ENCODE measurements at places on chromosomes 13 and 19.

- H3K4me3 ChIP-seq, result peak overlapping the region; percentile 89
- no peak for DNase-seq
- peaks cover 19% of the 10 kb centered on the region for H3K4me1 ChIP-seq
Measured at GRCh38 chr13:99895444-99896368, 75.9 kb downstream of the ZIC5 start.

DNA sequence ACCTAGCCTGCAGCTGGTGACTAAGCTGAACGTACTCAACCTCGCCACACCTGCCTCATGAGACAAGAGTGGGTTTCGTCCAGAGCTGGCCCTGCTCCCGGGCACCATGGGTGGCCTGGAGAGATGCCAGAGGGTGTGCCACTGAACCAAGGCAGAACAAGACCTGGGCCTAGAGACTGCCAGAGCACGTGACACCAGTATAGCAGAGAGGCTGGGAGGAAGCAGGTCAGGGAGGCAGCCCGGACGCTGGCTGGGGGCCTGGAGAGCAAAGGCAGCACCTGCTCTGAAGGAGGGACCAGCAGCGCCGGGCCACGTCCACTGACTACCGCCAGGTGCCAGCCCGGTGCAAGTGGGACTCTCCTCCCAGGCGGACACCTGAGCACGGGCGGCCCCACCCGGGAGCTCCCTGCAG is 7.3 kb upstream of the C13orf46 start:
- H3K27me3 ChIP-seq, result peaks cover 39% of the 10 kb centered on the region
- H3K4me3 ChIP-seq, result no peak overlapping the region
- no peak for DNase-seq
- peaks cover 11% of the 10 kb centered on the region for H3K36me3 ChIP-seq

- DNase-seq, result no peak
- H3K36me3 ChIP-seq, result peaks cover 40% of the 10 kb centered on the region
- peaks cover 5% of the 10 kb centered on the region for H3K4me1 ChIP-seq
- no peak overlapping the region for H3K27ac ChIP-seq
- H3K27me3 ChIP-seq, result peaks cover 2% of the 10 kb centered on the region
- no peak overlapping the region for H3K4me3 ChIP-seq
Measured at GRCh38 chr19:15357906-15358305, 21.7 kb downstream of the AKAP8 start.

GRCh38 chr13:102177431-102177830 is 224.4 kb downstream of the FGF14 start:
- no peaks in the 10 kb centered on the region for H3K4me1 ChIP-seq
- DNase-seq, result no peak
- H3K4me3 ChIP-seq, result no peak overlapping the region
- no peaks in the 10 kb centered on the region for H3K27me3 ChIP-seq
- no peak overlapping the region for H3K27ac ChIP-seq
- H3K36me3 ChIP-seq, result no peaks in the 10 kb centered on the region

- no peak overlapping the region for H3K27ac ChIP-seq
- no peaks in the 10 kb centered on the region for H3K27me3 ChIP-seq
- peaks cover 13% of the 10 kb centered on the region for H3K36me3 ChIP-seq
- peaks cover 10% of the 10 kb centered on the region for H3K4me1 ChIP-seq
- no peak overlapping the region for H3K4me3 ChIP-seq
Measured at GRCh38 chr13:52644108-52644507, 1.9 kb downstream of the HNRNPA1L2 start.

GRCh38 chr13:75469047-75469446 is 12.9 kb downstream of the TBC1D4 start:
- no peak for DNase-seq
- no peak overlapping the region for H3K27ac ChIP-seq
- no peaks in the 10 kb centered on the region for H3K4me1 ChIP-seq
- no peak overlapping the region for H3K4me3 ChIP-seq
- H3K27me3 ChIP-seq, result peaks cover 5% of the 10 kb centered on the region

DNA sequence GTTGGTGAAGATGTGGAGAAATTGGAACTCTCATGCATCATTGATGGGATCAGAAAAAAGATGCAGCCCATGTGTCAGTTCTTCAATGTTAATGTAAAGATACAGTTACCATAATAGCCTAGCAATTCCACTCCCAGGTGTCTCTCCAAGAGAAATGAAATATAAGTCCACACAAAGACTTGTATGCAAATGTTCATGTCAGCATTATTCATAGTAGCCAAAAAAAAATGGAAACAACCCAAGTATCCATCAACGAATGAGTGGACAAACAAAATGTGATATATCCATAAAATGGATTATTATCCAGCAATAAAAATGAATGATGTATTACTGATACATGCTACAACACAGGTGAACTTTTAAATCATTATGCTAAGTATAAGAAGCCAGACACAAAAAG is 38.7 kb downstream of the CCDC70 start:
- H3K27ac ChIP-seq, result no peak overlapping the region
- DNase-seq, result no peak
- H3K36me3 ChIP-seq, result no peaks in the 10 kb centered on the region
- peaks cover 11% of the 10 kb centered on the region for H3K27me3 ChIP-seq

- DNase-seq, result no peak
- H3K4me3 ChIP-seq, result no peak overlapping the region
- no peaks in the 10 kb centered on the region for H3K36me3 ChIP-seq
Measured at GRCh38 chr13:33445024-33445423, 159.5 kb upstream of the STARD13 start.

- peaks cover 18% of the 10 kb centered on the region for H3K4me1 ChIP-seq
- peak within 1 kb of the TSS; percentile 85 for H3K4me3 ChIP-seq
- no peaks in the 10 kb centered on the region for H3K36me3 ChIP-seq
- no peaks in the 10 kb centered on the region for H3K27me3 ChIP-seq
- H3K27ac ChIP-seq, result peak within 1 kb of the TSS; percentile 93
Measured at GRCh38 chr13:20525601-20526544, at the start of gene CRYL1. Gene CRYL1 (minus strand): TSS chr13:20525857. CDS start chr13:20525794, 63 bp downstream.

DNA sequence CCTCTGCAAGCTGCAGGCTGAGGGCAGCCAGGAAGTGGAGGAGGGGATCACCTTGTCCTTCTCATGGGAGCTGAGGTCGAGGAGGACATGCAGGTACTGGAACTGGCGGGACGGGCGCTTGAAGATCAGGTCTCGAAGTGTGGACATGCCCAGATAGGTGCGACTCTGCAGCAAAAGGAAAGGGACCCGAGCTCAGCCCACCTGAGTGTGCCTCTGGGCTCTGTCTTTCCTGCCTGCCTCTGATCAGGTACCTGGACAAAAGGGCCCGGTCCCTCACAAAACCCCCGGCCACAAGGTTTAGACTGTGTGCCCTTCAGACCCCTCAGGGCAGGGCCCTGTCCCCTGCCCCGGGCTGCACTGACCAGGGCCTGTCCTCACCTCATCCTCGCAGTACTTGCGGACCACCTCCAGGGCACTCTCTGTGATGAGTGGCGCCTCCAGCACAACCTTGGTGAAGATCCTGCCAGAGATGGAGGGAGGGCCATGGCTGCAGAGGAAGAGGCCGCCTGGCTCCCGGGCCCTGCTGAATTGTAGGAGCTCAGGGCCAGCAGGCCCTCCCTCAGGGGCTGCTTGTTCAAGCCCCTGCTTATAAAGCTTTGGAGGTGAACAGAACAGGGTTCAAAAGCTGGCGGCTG is 12.5 kb upstream of the RSPH6A start:
- peaks cover 40% of the 10 kb centered on the region for H3K36me3 ChIP-seq
- no peak overlapping the region for H3K27ac ChIP-seq

DNA sequence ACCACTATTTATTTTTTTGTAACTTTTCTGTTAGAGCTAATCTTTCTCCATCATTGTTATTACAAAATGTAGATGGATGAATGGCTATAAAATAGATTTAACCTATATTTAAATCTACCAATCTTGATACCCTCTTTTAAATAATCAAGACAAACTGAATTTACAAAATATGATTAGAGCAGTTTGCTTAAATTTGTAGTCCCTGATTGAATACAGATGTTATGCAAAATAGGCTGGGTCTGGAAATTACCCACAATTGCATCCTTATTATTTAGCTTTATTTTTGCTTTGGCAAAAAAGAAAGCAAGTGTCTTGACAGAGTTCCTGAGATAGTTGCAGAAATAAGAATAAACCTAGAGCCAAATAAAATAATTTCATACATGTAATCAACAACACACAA is 352.8 kb downstream of the KLF12 start:
- H3K36me3 ChIP-seq, result peaks cover 25% of the 10 kb centered on the region
- H3K4me1 ChIP-seq, result peaks cover 24% of the 10 kb centered on the region
- no peak for DNase-seq
- peaks cover 2% of the 10 kb centered on the region for H3K27me3 ChIP-seq
- no peak overlapping the region for H3K4me3 ChIP-seq
- no peak overlapping the region for H3K27ac ChIP-seq

- DNase-seq, result no peak
- H3K4me3 ChIP-seq, result peak overlapping the region; percentile 83
- peaks cover 19% of the 10 kb centered on the region for H3K27me3 ChIP-seq
- no peaks in the 10 kb centered on the region for H3K36me3 ChIP-seq
- H3K4me1 ChIP-seq, result peaks cover 13% of the 10 kb centered on the region
Measured at GRCh38 chr13:20702530-20702914, 977 bp upstream of the IL17D start.

- peaks cover 2% of the 10 kb centered on the region for H3K27me3 ChIP-seq
- DNase-seq, result no peak
- no peak overlapping the region for H3K4me3 ChIP-seq
Measured at GRCh38 chr19:18975869-18976268, 34.9 kb upstream of the HOMER3 start.

DNA sequence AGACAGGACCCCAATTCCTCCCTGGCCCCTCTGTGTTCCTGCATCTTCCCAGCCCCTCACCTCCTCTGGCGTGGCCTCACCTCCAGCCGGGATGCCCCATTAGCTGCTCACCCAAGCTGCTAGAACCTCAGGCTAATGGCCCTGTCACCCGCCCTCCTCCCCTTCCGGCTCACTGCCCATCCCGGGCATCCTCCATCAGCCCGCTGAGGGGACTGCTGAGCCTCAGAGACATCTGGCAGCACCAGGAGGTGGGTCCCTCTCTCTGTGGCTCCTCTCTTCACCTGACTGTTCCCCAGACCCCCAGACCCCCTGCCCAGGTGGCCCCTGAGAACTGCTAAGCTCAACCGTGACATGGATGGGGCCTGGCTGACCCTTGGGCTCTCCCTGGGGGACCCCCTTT is 2.9 kb downstream of the FFAR1 start:
- H3K27ac ChIP-seq, result no peak overlapping the region
- DNase-seq, result no peak
- H3K27me3 ChIP-seq, result peaks cover 8% of the 10 kb centered on the region
- H3K4me3 ChIP-seq, result no peak overlapping the region
- peaks cover 34% of the 10 kb centered on the region for H3K4me1 ChIP-seq

DNA sequence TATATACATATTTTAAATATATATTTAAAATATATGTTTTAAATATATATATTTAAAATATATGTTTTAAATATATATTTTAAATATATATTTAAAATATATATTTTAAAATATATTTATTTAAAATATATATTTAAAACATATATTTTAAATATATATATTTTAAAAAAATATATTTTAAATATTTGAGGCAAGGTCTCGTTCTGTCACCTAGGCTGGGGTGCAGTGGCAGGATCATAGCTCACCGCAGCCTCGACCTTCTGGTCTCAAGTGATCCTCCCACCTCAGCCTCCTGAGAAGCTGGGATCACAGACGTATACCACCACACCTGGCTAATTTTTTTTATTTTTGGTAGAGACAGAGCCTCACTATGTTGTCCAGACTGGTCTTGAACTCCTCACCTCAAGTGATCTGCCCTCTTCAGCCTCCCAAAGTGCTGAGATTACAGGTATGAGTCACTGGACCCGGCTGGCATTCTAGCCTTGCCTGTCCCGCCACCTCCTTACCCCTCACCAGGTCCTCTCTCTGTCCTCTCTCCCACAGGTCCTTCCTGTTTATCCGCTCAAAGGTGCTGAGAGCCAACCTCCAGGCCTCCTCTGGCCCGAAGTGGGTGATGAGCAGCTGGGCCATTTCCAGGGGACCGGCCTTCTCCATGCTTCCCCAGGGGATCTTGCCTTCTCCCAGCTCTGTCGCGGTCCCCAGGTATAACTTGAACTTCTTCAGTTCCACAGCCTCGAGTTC is 564 bp downstream of the NLRP12 start:
- H3K4me1 ChIP-seq, result no peaks in the 10 kb centered on the region
- no peak overlapping the region for H3K27ac ChIP-seq
- H3K27me3 ChIP-seq, result peaks cover 8% of the 10 kb centered on the region
- H3K36me3 ChIP-seq, result no peaks in the 10 kb centered on the region
- DNase-seq, result no peak

GRCh38 chr13:99834246-99834645 is 137.3 kb downstream of the ZIC5 start:
- peaks cover 17% of the 10 kb centered on the region for H3K4me1 ChIP-seq
- H3K4me3 ChIP-seq, result no peak overlapping the region
- peaks cover 4% of the 10 kb centered on the region for H3K36me3 ChIP-seq
- no peak overlapping the region for H3K27ac ChIP-seq
- H3K27me3 ChIP-seq, result peaks cover 5% of the 10 kb centered on the region
- DNase-seq, result no peak

- H3K36me3 ChIP-seq, result no peaks in the 10 kb centered on the region
- H3K4me3 ChIP-seq, result no peak overlapping the region
- peaks cover 6% of the 10 kb centered on the region for H3K27me3 ChIP-seq
- DNase-seq, result no peak
Measured at GRCh38 chr13:50842990-50843256, 569 bp downstream of the DLEU7 start.

GRCh38 chr19:40241125-40241808 is 14.8 kb upstream of the CCNP start:
- peaks cover 6% of the 10 kb centered on the region for H3K36me3 ChIP-seq
- peaks cover 3% of the 10 kb centered on the region for H3K27me3 ChIP-seq
- peaks cover 4% of the 10 kb centered on the region for H3K4me1 ChIP-seq
- no peak overlapping the region for H3K4me3 ChIP-seq
- no peak overlapping the region for H3K27ac ChIP-seq
- DNase-seq, result no peak

DNA sequence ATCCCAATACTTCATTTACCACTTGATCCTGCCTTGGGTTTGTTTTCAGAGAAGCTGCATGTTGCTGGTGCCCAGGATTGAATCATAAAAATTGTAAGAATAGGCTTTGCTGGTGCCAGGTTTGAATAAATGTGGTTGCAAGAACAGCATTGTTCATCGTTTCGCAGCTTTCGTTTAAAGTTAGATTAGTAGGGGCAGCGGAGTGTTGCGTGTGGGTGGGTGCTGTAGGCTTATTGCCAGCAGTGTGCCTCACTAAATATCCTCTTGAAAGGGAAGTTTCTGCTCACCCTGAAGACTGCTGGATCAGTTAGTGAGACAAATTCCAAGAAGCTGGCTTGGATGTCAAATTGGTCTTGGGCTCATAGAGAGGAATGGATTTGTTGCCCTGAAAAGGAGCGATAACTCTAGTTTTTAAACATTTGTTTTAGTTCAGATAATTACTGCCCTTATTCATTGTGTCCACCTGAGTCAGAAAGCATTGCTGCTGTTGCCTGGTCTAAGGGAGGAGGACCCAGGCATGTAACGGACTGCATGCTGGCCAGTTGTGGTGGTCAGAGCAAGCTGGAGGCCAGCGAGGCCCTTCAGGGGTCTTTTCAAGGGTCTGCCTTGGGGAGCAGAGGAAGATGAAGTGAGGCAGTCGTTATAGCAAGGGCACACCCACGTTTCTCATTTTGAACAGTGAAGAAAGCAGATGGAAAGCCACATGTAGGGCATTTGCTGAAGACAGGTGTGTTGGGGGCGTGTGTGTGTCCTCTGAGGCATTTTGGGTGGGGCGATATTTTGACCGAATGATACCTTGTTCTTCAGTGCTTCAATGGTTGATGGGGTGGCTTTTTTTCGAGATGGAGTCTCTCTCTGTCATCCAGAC is 8.5 kb downstream of the ILF3 start:
- peaks cover 5% of the 10 kb centered on the region for H3K27me3 ChIP-seq
- no peaks in the 10 kb centered on the region for H3K36me3 ChIP-seq
- DNase-seq, result no peak
- H3K27ac ChIP-seq, result peak overlapping the region; percentile 64
